Stimulated activated CD4-positive, alpha-beta T cell treated with anti-CD3 and anti-CD28 coated beads, Interleukin-2, amount 100 ng/mL, for 48 hours (primary cell): ENCODE measurements at places on chromosomes 11 and 22.

DNA sequence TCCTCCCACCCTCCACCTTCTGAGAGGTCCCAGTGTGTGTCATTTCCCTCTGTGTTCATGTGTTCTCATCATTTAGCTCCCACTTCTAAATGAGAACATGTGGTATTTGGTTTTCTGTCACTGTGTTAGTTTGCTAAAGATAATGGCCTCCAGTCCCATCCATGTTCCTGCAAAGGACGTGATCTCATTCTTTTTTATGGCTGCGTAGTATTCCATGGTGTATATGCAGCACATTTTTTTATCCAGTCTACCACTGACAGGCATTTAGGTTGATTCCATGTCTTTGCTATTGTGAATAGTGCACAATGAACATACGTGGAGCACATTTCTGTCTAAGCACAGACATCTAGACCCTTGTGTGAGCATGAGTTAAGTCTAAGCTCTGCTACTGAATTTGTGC, 5.7 kb downstream of the CD3E start:
- DNase-seq: no peak

DNA sequence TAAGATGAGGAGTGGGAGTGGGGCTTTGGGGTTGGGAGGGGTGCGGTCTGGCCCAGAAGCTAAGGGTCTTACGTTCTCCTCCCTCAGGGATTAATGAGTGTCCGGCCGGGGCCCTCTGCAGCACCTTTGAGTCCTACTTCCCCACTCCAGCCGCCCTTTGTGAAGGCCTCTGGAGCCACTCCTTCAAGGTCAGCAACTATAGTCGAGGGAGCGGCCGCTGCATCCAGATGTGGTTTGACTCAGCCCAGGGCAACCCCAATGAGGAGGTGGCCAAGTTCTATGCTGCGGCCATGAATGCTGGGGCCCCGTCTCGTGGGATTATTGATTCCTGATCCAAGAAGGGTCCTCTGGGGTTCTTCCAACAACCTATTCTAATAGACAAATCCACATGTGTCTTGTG, 4.0 kb downstream of the FOLR3 start:
- DNase-seq: no peak

DNA sequence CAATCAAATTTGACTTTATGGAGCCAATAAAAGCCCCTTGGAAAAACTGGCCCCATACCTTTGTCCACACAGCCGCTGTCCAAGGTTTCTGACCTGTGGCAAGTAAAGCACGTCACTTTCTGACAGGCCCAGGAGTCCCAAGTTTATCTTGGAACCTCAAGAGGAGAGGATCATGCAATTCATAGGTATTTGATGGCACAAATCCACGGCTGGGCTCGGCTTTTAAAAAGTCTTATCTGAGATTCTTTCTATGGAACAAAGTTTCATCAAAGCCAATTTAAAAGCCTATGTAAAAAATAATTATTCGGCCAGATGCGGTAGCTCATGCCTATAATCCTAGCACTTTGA, 13.6 kb downstream of the TMEM138 start:
- no peak for DNase-seq

GRCh38 chr11:94655291-94655690, 88.1 kb downstream of the PIWIL4 start:
- no peak for DNase-seq

GRCh38 chr11:114607753-114608459, 12.3 kb upstream of the NXPE4 start:
- no peak for DNase-seq

GRCh38 chr11:69131644-69132300, 24.0 kb upstream of the SMIM38 start:
- DNase-seq: no peak

- no peak for DNase-seq
Measured at GRCh38 chr22:46710806-46711205, 27.2 kb downstream of the CERK start.

- no peak for DNase-seq
Measured at GRCh38 chr11:130776061-130776419, 140.2 kb downstream of the SNX19 start.

DNA sequence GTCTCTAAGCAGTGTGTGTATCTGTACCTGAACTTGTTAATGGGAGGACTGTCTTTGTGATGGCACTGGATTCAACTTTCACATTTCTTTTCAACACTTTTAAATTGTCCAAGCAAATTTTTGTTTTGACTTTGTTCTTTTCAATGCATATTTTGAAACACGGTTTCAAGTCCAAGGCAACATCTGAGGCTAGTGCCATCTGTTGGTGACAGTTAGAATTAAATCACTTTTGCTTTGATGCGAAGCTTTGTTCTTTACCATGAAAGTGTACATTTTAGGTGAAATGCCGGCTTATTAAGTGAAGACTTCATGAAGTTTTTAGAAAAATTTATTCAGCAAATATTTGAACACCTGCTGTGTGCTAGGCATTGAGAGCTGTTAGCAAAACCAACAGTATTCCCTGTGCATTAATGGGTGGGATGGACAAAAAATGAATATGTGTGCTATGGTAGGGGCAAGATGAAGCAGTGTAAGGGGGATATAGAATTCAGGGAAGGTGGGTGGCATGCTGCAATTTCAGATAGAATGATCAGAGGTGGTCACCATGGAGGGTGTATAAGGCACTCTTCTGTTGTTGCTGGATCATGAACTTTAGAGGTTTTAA, 70.2 kb downstream of the DDX10 start:
- no peak for DNase-seq

DNA sequence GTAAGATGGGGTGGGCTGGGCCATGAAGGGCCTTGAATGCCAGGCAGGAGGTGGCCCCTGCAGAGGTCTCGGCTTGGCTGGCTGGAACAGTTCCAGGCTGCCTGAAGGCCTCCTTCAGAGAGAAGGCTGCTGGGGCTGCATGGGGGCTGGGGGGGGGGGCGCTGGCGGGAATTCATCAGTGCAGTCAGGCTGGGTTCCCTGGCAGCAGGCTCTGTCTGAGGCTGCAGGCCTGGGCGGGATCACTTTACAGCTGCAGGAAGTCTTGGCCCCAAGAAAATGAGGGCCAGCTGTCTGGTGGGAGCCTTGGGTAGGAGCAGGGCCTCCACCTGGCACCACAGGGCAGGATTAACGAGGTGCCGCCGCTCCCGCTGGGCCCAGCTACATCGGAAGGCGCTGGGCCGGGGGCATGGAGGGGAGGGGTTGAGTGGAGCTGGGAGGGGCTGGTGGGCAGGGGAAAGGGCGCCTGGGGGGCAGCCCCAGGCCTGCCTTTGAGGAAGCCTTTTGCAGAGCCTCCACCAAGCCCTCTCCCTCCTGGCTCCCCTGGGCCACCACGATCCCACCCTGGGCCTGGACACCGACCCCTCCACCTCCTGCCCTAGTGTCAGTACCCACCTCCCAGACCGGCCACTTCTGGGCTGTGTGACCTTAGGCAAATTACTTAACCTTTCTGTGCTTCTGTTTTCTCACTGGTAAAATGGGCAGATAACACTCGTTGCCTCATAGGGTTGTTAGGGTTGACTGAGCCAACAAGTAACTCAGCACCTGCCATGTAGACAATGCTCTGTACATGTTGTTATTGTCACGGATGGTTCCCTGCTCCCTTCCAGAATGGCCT, 31.0 kb upstream of the HMOX1 start:
- no peak for DNase-seq

GRCh38 chr11:104422324-104422944, 258.5 kb upstream of the PDGFD start:
- no peak for DNase-seq

DNA sequence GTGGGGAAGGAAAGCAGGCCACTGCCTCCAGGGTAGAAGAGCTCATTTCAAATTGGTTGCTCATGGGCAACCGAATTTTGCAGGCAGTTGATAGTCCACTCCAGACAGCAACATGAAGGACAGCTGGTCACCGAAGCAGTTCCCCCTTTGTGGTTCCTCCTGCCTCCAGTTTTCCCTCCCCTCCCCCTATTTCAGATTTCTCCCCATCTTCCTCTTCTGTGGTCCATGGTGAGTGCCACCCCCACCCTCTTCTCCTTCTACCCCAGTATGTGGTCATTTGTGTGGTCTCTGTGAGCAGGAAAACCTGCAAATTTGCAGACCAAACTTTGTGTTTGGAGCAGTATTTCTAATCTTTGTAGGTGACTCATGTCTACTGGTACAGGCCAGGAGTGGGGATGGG, 38.2 kb upstream of the PAK1 start:
- no peak for DNase-seq

- DNase-seq: no peak
Measured at GRCh38 chr11:996681-997080, 39.8 kb downstream of the MUC6 start.

GRCh38 chr11:118152552-118153471, at the start of gene SCN4B:
Gene SCN4B, minus strand, starts transcription at chr11:118152823. Its CDS starts 150 bp downstream, at chr11:118152673.
- DNase-seq: no peak

DNA sequence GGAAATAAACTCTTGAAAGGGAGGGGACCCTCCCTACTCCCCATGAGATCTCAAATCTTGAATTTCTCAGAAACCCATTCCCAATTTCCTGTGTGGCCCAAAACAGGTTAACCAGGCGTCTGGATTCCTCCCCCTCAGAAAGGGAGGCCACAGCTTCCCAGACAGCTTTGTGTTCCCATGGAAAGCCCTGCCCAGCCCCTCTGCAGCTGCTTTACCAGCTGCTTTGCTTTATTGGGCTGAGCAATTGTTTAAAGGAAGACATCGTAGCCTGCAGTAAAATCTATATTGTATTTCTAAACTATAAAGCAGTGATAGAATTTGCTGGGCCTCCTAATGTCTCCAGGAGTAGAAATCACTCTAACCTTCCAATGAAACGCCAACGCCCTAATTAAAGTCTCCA, 97.4 kb downstream of the CHST1 start:
- DNase-seq: no peak

- DNase-seq: no peak
Measured at GRCh38 chr11:111645657-111646316, 43.5 kb downstream of the SIK2 start.

GRCh38 chr22:35172442-35172841, 84.9 kb upstream of the HMGXB4 start:
- DNase-seq: no peak

GRCh38 chr22:30763815-30764673, 69.4 kb downstream of the OSBP2 start:
- DNase-seq: peak; percentile 44

GRCh38 chr22:38921120-38921519, 36.3 kb upstream of the APOBEC3A start:
- no peak for DNase-seq

GRCh38 chr11:131691181-131692041, 321.0 kb downstream of the NTM start:
- peak; percentile 52 for DNase-seq

DNA sequence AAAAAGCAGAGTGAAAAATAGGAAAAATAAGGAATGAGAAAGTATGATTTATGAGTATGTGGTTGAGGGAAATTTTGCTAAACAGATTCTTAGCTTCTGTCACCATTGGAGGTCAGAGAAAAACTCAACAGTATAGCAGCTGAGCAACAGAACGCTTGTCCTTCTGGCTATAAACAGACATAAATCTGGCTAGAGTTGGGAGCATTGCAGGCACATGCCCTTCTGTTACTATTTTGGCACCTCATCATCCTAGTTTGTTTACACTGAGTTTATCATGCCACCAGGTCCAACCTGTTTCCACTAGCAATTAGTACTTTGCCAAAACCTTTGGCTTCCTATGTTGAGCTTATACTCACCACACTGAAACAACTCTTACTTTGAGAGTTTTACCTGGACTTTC, 6.9 kb downstream of the UBE4A start:
- DNase-seq: no peak

GRCh38 chr11:32706985-32707741, 87.3 kb downstream of the CCDC73 start:
- no peak for DNase-seq

GRCh38 chr22:44828193-44828592, 75.8 kb downstream of the ARHGAP8 start:
- peak; percentile 15 for DNase-seq

DNA sequence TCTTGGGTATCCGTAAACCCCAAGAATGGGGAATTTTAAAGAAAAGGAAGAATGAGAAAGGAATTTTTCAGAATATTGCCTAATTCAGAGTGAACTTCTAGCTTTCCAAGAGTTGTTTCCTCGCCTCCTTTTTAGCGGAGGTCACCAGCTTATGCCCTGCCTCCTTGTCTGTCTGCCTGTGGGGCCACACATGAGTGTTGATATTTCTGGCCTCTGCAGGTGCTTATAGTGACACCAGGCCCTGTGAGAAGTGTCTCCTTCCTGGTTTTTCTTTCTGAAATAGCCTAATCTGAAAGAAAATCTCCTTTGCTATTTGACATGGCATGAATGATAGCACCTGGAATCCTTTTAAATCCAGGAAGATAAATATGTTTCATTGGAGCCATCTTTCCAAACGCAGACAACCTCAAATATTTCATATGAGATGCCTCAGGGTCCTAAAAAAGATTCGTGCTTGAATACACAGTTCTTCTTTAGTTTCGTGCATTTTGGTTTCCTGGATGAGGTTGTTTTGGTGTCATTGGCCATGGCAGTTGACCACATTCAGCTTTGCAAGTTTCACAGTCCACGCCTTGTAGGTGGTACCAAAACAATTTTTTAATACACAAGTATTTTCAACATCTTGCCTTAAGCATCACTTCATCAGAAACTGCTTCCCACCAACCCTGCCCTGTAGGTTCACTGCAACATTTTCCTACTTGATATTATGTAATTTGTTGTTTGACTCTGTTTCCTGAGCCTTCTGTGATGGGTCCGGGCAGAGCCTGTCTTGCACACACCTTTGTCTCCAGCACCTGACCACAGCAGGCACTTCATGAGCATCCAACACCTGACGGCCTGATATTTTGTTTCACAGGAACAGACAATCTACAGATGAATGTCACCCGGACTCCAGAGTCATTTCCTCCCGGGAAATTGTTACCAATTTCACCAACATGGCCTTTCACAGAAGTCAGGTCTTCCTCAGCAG, 159.4 kb downstream of the C11orf91 start:
- no peak for DNase-seq

- DNase-seq: no peak
Measured at GRCh38 chr11:35615921-35616900, 2.0 kb upstream of the FJX1 start.

DNA sequence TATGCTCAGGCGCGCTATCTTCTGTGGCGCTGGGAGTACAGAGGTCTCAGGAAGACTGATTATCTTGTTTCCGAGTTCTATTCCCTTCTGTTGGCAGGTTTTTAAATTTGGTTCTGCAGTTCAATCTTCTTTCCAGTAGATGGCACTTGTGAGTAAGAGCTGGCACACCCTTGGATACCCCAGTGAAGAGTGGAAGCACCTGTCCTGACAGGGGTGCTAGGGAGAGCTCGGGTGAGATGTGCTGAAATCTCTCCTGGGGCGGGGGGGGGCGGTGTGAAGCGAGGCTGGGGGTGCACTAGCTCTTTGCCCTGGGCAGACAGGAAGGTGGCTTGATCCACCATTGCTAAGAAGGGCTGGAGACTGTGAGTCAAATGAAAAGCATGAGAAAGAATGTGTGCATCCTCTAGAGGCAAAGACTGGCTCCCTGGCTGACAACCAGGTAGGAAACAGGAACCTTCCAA, 679.9 kb upstream of the CCDC179 start:
- no peak for DNase-seq
